ENCODE measurements at places on chromosomes 2 and 18. TPM values are rescaled to one million over a fixed set of nuclear protein-coding genes. Genes with fewer than 3 reads are reported as not detected.
A peak's percentile ranks its signal among the peaks of the same experiment; 100 is the strongest.

DNA sequence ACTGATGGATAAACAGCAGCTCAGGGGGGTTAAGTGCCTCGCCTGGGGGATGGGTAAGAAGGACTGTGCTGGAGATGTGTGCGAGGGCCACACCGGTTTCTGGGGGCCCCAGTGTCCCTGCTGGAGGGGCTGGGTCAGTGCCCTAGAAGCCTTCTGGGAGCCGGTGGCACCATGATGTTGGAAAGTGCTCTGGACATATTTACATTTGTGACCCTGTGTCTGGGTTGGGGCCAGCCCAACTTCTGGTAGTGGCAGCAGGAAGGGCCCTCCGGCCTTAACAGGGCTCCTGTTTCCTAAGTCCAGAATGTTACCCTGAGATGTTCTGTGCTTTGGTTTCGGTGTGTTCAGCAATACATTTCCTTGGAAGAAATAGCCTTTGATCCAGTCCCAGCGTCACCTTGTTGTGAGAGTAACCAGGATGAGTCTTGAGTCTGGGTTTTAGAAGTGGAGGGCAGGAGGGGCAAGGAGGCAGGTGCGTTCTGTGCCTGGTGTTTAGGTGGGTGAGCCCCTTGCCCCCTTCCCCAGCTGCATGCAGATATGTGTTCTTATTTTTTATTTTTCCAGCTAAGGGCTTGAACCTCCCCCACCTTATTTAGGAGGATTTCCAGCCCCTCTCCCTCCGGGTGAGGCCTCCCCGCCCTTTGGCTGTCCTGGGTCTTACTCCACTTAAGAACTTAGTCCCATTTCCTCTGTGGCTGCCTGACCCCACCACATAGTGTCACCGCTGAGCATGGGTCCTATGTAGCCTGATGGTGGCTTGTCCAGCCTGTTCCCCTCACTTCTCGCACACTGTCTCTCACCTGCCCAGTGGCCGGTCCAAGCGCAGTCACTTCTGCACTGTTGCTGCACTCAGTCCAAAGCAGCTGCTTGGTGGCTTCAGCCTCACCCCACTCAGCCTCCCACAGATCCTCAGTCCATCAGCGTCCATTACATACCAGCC lies 132.7 kb upstream of the HS6ST1 start:
- DNase-seq: no peak

DNA sequence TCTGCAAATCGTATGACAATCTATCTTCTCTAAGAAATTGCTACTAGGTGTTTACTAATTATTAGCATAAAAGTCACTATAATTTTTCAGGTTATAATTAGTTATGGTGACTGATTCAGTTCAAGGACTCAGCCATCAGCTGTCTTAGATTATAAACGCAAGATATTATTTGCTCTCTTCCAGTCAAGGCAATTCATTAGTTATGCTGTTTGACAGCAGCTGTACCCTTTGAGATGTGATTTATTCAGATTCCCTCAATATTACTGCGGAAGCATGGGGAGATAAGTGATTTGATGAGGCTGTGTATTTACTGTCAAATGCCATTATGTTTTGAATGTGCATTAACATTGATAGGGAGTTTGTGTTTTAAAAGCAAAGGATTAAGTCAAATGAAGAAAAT lies 558.9 kb upstream of the FSIP2 start:
- no peak for DNase-seq

- DNase-seq: no peak
Measured at GRCh38 chr2:217064234-217065011, 204.6 kb upstream of the TNP1 start.

DNA sequence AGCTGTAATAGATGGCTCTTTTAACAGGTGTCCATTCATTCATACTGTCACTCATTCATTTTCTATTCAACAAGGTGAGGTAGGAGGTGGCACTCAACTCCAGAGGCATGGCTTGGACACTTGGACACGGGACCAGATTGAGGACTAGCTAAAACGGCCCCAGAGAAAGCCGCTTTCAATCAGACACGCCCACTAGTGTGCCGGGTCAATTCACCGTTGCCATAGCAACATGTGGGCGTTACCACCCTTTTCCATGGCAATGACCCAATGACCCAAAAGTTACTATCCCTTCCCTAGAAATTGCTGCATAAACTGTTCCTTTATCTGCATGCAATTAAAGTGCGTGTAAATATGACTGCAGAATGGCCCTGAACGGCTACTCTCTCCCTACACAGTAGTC lies 49.2 kb upstream of the LGALSL start:
- DNase-seq: no peak

DNA sequence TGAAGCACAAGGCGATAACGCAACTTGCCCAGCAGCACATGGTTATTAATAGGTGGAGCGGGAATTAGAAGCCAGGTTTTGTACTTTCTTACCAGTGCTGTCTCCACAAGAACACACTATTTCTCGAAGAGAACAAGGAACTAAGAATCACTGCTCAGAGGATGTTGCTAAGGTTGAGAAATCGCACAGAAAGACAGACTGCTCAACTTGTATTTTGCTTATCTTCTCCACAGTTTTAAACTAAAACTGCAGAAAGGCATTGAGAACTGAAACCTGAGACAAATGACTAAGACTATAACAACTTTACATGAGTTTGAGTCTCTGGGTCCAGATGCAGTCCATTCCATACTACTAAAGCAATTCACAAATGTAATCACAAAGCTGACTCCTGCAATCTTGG lies 6.2 kb downstream of the PRKD3 start:
- DNase-seq: no peak

GRCh38 chr18:55857956-55858355 lies 270.0 kb upstream of the TCF4 start:
- DNase-seq: no peak

- no peak for DNase-seq
Measured at GRCh38 chr18:24683925-24684324, 223.5 kb downstream of the HRH4 start.

DNA sequence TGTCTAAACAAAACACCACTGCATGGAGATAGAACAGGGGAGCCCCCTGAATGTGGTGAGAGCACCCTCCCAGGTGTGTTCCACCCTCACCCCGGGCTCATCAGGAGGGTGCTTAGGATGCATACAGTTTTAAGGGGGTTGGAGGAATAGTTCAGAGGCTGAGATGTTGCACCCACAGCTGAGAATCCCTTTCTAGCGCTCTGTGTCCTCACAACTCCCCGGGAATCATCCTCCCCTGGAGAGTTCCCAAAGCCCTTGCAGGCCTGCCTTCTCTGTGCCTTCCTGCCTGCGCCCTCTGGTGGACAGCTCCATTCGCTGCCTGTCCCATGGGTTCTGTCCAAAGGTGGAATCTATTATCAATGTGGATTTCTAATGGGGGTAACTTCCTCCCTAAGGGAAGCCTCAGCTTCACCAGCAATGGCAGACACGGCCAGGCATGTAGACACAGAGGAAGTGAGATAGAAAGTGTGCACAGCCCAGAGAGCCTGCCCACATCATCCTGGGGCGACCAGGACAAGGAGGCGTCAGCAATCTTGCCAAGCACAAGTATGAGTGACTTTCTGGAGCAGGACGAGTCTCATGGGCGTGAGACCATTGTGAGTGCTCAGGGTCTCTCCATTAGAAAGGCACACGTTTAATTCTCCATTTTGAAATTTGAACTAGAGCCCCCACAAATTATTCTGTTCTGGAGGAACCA lies 1.2 kb upstream of the UGT1A5 start:
- peak; percentile 64 for DNase-seq

- DNase-seq: no peak
Measured at GRCh38 chr18:46408334-46408987, 248.6 kb downstream of the LOXHD1 start.

GRCh38 chr2:197813093-197813787 lies 8.8 kb downstream of the PLCL1 start:
- no peak for DNase-seq

DNA sequence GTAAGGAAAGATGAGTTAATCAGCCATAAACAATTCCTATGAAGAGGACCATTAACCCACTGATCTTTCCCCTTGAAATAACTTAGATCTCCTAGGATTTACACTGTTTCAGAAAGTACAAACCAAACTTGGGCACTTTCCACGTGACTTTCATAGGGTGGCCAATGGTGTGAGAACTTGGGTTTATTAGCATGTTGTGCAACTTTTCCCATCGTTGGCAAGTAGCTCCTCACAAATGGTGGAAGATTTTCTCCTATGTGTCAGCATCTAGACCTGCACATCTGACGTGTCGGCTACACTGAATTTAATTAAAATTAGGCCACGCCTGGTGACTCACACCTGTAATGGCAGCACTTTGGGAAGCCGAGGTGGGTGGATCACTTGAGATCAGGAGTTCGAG lies 116.3 kb downstream of the GALNT1 start:
- DNase-seq: no peak

- no peak for DNase-seq
Measured at GRCh38 chr2:174385201-174385600, 10.3 kb upstream of the SCRN3 start.

GRCh38 chr2:79638410-79638809 lies 125.6 kb downstream of the CTNNA2 start:
- peak; percentile 14 for DNase-seq

DNA sequence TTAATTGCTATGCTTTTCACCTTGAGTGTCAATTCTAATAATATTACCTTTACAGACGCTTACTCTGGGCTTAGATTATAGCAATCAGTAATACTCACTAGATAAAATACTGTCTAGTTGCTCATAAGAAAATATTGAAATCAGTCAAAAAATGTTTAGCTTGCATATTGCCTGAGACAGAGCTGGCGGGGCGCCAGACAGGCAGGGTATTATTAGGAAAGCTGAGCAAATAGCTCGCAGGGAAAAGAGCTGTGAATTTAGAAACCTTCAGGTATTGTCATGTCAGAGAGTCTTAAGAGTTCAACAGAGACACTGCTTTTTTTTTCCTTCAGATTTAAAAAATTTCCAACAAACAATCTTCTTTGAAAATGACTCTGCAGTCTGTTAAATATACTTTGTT lies 118.4 kb downstream of the MEIS1 start:
- DNase-seq: no peak

DNA sequence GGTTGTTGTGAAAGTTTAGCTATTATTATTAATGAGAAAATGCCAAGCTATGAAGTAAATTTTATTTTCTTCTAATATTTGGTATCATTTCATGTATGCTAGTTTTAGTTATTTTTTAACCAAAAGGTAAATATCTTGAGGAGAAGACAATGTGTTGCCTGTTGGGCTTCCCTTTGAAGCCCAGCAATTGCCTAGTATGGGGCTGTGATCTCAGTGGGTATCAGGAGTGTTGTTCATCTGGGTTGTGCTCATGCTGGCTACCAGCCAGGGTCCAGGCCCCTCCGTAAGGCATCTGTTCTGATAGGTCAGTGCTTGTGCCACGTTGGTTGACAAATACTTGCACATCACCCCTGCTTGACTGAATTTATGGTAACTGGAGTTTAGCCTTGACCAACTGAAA lies 38.0 kb upstream of the DARS1 start:
- DNase-seq: no peak

DNA sequence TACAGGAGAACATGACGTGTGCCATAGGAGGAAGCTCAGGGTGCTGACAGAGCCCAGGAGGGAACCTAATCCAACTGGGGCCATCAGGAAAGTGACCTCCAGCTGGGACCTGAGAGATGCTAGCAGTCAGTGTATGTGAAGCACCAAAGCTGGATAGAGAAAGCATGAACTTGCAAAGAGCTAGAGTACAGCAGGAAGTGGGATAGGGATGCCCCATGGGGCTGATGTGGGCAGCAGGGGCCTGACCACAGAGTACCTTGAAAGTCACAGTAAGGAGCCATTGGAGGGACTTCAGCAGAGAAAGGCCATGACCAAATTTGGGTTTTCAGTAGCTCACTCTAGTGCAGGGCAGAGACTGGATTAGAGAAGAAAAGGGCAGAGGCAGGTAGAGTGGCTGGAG lies 91.6 kb upstream of the TTC39C start:
- DNase-seq: no peak

DNA sequence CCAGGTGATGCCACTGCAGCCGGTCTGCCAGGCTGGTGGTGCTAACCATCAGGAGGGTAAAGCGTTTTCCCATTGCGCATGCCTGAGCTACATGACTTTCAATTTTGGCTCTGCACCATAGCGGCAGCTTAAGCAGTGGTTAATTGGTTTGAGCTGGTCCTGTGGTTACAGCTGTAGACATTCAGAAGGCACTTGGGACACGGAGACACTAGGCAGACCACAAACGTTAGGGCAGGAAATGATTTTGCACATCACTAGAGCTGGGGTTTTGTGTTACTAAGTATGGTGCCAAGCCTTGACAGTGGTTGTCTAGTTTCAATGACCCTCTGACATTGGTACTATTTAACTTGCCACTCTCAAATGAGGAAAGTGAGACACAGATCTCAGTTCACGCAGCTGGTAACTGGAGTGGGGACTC lies 28.9 kb upstream of the CNOT11 start:
- DNase-seq: no peak

DNA sequence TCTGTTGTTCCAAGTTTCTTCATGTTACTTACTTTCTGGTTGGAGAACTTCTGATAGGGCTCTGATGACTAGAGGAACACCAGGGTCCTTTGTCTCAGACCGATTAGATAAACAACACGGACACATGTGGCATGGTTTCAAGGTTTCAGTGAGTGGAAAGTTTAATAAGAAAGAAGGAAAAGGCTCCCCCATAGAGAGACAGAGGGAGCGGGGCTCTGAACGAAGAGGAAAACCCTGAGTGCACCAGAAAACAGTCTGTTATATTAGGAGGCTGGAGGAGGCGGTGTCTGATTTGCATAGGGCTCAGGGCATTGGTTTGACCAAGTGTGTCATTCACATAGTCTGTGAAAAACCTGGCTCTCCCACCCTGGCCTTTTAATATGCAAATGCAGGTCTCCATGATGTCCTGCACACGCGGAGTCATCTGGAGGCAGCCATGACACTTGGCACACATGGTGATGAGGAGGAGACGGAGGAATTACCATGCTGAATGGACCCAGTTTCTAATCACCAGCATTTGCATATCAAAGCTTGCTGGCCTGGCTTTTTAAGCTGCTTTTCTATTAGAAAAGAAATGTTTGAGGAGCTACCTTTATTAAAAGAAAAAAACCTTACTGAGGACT lies 94.2 kb downstream of the PTPN4 start:
- DNase-seq: no peak

- DNase-seq: no peak
Measured at GRCh38 chr2:10733566-10733925, 12.1 kb downstream of the ATP6V1C2 start.

- no peak for DNase-seq
Measured at GRCh38 chr2:33484042-33484621, 7.7 kb downstream of the RASGRP3 start.

- no peak for DNase-seq
Measured at GRCh38 chr18:22900558-22901238, 32.4 kb upstream of the RBBP8 start.

- no peak for DNase-seq
Measured at GRCh38 chr2:10388954-10389560, 59.1 kb downstream of the ODC1 start.

DNA sequence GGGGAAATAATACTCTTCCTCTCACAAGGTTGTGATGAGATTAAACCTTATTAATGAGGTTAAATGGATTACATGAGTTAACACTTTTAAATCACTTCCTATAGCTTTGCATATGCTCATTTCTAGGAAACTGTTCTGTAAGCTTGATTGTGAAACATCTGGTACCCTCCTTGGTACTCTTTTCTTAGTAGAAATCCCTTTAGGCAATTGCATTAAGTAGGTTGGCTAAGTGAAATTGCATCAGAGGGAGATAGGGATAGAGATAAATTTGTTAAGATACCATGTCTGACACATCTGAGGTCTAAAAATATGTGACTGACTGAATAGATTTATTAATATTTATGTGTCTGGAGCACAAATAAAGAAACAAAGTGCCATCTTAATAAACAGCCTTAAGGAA lies 275.9 kb upstream of the MAP2 start:
- DNase-seq: no peak

Gene DDX1
- 163 TPM for polyA plus RNA-seq

Gene ARL5A
- 38.4 TPM for polyA plus RNA-seq

Gene MMADHC
- 103 TPM for polyA plus RNA-seq

Gene ITGA6
- polyA plus RNA-seq: 111 TPM

Gene DPP10
- polyA plus RNA-seq: 12.1 TPM

Gene CSRNP3
- polyA plus RNA-seq: 10.2 TPM

Gene CDK5R2
- not detected for polyA plus RNA-seq

Data from renal pelvis (tissue), 12 donors.